ENCODE measurements at places on chromosomes 1 and 21.

GRCh38 chr21:32578107-32578691 is 7.1 kb downstream of the TCP10L start:
- peak; percentile 25 for DNase-seq

DNA sequence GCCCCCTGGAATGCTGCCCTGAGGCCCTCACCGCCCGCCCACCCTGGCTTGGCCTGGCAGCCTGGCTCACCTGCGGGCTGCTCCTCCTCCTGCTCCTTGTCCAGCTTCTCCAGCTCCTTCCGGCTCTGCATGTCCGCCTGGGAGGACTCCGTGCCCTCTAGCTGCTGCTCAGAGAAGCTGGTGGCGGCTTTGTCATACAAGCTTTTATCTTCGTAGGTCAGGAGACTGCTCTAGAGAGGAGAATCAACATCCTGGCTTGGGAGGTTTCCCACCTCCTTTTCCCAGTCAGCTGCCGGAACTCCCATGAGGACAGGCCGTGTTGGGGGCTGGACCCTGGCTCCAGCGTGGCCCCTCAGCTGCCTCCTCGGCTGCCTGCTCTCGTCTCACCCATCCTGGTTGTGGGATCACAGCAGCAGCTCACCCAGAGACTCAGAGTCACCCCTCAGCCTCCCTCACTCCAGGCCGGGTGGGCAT is 36.6 kb upstream of the TMEM52 start:
- no peak for DNase-seq

- DNase-seq: no peak
Measured at GRCh38 chr1:30413606-30414005, 309.8 kb downstream of the MATN1 start.

DNA sequence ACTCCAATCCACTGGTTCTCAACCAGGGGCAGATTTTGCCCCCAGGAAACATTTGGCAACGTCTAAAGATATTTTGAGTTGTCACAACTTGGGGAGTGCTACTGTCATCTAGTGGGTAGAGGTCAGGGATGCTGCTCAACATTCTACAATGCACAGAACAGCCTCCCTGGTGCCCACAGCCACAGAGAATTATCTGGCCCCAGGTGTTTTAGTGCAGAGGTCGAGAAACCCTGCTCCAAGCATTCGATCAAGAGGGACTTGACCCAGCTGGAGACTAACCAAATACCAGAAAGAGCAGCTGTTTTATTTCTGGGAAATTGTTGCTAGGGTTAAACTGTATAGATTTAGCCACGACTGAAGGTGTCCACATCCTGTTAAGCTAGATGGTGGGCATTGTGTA is 19.2 kb downstream of the CD247 start:
- no peak for DNase-seq

- peak; percentile 59 for DNase-seq
Measured at GRCh38 chr1:171222936-171223335, 25.4 kb upstream of the FMO1 start.

DNA sequence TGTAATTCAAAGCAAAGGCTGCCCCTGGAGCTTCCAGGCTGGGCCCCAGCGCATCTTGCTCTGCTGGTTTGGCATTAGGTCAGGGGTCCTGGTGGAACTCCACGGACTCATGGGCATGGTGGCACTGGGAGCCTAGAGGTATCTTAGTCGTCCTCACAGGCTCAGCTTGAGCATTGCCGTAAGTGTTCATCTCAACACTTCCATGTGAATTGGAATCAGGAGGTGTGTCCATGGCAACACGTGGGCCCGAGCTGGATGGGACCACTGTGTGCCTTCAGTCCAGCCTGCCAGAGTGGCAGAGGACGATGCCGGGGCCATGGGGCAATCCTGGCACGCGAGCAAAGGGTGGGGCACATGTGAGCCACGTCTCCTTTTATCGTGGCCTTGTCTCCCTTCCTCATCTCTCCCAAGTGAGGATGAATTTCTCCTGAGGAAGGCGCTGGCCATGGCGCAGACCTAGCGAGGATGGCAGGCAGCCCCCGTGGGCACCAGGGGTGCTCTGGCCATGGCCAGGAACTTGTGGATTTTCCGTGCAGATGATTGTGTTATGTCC is 47.0 kb downstream of the AGPAT3 start:
- DNase-seq: no peak

DNA sequence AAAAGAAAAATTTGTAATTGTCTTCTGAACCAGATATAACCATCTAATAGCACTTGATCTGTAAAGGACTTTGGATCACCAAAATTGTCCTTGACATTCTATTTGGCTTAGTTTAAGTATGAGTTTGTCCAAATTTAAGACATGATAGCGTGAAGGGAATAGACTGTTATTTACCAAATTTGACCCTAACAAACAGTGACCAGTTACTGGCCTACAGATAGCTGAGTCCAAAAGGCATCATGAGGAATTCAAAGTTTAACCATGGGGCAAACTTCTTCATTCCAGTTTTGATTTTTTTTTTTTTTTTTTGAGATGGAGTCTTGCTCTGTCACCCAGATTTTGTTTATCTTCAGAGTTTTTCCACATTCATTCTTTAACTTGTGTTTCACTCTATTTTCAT is 38.5 kb downstream of the CLIC4 start:
- no peak for DNase-seq

DNA sequence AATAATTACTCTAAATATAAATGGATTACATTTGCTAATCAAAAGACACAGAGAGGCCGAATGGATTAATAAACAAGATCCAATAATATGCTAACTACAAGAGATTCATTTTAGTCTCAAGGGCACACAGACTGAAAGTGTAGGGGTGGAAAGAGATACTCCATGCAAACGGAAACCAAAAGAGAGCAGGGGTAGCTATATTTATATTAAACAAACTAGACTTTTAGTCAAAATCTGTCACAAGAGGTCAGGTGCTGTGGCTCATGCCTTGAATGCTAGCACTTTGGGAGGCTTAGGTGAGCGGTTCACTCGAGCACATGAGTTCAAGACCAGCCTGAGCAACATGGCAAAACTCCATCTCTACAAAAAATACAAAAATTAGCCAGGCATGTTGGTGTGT is 33.6 kb upstream of the DISP1 start:
- DNase-seq: no peak

- DNase-seq: no peak
Measured at GRCh38 chr21:41295721-41296254, 20.8 kb upstream of the FAM3B start.

- no peak for DNase-seq
Measured at GRCh38 chr1:69998847-69999246, 206.5 kb downstream of the LRRC40 start.

- DNase-seq: no peak
Measured at GRCh38 chr1:36585569-36586548, 103.1 kb upstream of the CSF3R start.

- no peak for DNase-seq
Measured at GRCh38 chr1:56625819-56626440, 19.2 kb upstream of the PRKAA2 start.

- DNase-seq: no peak
Measured at GRCh38 chr1:209542585-209542984, 40.9 kb upstream of the CAMK1G start.

DNA sequence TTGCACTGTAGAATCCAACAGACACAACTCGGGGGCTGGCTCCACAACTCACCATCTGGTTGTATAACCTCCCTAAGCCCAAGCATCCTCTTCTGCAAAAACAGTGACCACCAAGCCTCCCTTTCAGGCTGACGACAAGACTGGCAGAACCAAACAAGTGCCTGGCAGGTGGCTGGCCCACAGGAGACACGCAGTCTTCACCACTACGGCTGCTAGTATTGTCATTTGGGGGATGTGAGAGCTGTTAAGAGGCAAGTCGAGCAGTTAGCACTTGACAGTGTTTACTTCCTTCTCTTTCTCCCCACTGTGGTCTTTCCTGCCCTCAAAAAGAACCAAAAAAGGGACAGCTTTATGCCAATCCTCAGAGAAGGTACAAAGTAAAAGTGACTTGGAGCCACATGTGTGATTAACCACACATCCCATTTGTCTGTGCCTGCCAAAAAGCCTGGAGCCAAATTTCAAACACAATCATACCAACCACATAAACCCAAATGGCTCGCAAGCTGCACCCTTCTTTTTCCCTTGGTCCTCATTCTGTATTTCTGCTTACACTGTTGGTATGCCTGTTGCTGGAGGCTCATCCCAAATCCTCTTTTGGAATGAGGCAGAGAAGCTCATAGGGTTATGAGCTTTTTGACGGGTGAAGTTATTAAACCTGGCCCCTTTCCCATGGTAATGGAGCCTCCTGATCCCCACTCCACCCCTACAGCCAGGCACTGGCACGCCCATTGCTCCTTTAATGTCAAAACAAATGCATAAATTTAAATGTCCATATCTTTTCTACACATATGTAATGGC is 94.1 kb downstream of the TGFBR3 start:
- no peak for DNase-seq

GRCh38 chr1:198201956-198202784 is 45.4 kb downstream of the NEK7 start:
- no peak for DNase-seq

GRCh38 chr1:117076648-117077047 is 16.5 kb downstream of the TTF2 start:
- DNase-seq: no peak

DNA sequence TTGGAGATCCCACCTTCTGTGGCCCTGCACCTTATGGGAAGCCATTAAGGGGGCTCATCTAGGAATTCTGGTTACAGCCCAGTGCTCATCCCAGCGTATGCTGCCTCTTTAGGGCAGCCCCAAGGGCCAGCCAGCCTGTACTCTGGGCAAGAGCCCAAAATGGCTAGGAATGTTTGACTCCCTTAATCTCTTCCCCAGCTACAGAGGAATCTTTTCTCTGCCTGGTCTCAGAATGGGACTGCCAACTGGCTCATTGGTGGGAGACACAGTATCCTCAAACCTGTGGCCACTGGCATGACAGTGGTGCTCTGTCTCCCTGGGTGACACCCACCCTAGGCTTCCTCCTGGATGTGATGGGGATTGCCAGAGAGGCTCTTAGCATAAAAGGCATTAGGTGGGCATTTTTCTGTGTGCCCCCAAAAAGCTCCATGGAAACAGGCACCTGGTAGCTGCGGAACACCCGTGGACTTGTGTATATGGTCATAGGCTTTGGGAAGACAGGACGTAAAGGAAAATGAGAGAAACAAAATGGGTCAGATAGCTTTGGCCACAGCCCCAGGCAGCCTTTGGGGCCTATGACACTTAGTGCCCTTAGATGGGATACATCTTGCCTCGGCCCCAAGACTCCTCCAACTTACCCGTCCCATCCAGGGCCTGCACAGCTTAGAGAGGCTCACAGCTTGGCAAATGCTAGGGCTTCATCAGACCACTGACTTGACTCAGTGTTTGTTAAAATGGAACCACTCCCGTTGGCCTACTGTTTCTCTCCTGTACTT is 6.9 kb downstream of the TMEM81 start:
- DNase-seq: no peak

DNA sequence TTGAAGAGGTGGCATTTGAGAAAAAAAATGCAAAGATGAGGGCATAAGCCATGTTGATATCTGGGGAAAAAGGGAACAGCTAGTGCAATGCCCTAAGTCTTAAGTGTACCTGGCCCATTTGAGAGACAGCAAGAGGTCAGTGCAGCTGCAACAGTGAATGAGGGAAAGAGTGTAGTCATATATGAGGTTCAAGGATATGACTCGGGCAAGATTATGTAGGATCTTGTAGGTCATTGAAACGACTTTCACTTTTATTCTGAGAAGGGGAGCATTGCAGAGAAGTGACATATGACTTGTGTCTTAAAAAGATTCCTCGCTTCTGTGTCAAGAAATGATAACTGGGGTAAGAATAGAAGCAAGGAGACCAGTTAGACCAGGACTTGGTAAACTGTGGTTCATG is 31.0 kb downstream of the NTMT2 start:
- no peak for DNase-seq

- DNase-seq: no peak
Measured at GRCh38 chr1:229689273-229689672, 63.2 kb downstream of the URB2 start.

DNA sequence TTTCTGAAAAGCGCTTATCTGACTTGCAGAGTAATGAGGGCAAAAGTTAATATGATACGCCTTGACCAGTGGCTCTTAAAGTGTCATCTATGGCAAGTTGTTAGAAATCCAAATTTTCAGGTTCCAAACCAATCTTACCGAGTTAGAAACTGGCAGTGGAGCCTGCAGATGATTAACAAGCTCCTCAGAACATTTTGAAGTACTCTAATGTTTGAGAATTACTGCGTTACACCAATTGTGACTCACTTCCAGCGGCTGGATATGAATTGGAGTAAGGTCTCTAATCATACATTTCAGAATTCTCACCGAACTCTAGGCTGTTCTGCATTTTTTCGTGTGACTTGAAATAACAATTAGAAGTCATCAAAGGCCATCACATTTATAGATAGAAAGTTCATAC is 73.5 kb upstream of the TMPRSS15 start:
- no peak for DNase-seq

- DNase-seq: peak; percentile 17
Measured at GRCh38 chr1:176450526-176450925, 12.4 kb upstream of the PAPPA2 start.

DNA sequence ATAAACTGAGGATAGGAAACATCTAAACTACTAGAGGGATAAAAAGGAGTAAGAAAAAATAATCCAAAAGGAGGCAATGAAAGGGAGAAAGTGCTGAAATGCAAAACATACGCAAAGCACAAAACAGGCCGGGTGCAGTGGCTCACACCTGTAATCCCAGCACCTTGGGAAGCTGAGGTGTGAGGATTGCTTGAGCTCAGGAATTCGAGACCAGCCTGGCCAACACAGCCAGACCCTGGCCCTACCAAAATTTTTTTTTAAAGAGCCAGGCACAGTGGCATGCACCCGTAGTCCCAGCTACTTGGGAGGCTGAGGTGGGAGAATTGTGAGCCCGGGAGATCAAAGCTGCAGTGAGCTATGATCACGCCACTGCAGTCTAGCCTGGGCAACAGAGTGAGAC is 10.5 kb downstream of the SPOCD1 start:
- DNase-seq: no peak

GRCh38 chr1:87058343-87058649 is 143.9 kb downstream of the HS2ST1 start:
- no peak for DNase-seq

DNA sequence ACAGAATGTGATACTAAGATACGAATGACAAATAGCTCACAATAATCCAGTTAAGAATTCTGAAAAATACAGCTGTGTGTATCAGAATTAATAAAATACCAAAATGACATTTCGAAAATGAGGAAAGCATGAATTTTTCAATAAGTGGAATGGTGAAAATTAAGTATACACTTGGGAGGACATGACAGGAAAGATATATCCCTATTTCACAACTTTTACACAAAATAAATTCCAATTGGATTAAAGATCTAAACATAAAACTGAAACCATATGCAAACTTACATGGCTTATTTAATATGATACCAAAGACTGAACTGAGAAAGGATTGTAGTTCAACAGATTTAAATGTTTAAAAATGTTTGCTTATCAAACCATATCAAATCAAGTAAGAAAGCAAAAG is 510.4 kb upstream of the ADAMTS5 start:
- DNase-seq: no peak

GRCh38 chr1:182629499-182630096 is 25.4 kb upstream of the RGS16 start:
- no peak for DNase-seq

GRCh38 chr1:20538227-20538626 is 14.1 kb upstream of the FAM43B start:
- no peak for DNase-seq

GRCh38 chr1:109161858-109162606 is 48.1 kb downstream of the ELAPOR1 start:
- peak; percentile 86 for DNase-seq

Data from cardiac fibroblast (primary cell).